Naive thymus-derived CD8-positive, alpha-beta T cell (primary cell): ENCODE measurements at places on chromosomes 12 and 14.

DNA sequence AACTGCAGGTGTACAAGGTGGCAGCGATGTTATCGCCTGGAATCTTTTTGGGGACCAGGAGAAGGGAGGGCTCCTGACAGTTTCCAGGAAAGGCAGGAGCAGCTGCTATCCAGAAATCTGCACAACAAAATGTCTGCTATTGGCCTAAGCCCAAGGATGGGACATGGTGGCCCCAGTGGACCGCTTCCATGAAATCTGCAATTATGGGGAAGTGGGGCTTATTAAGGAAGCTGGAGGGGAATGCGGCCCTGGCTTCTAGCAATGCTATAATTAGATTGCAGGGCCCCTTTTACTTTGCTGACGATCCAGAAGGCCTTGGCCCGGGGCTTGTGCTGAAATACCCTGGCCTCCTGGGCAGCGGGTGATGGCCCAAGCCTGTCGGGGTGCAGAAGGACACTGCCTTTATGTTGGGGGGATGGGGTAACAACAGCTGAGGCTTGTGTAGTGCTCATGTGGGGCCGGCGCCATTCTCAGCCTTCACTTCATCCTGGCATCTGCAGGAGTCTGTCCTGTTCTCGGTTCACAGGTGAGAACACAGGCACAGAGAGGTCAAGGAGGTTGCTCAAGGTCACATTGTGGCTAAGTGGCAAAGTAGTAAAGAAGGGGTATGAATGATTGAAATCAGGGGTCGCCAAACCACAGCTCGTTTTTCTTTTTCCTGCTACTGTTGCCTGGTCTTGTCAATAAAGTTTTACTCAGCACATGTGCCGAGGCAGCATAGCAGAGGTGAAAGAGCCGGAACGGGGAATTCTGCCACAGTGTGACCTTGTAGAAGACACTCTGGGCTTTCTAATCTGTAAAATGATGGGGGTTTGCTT lies 153.5 kb downstream of the RBM19 start:
- no peak for DNase-seq

- DNase-seq = no peak
These were observed 28.6 kb downstream of the CMKLR1 start for GRCh38 chr12:108310489-108310888.

- no peak for DNase-seq
These were observed 45.5 kb downstream of the EML1 start for GRCh38 chr14:99838639-99839134.

GRCh38 chr12:16163146-16163545 lies 114.3 kb downstream of the SLC15A5 start:
- DNase-seq = no peak

GRCh38 chr12:117733549-117733805 lies 235.3 kb downstream of the KSR2 start:
- DNase-seq = no peak

- no peak for DNase-seq
These were observed 9.3 kb downstream of the GXYLT1 start for GRCh38 chr12:42135259-42135814.

- no peak for DNase-seq
These were observed 81.4 kb upstream of the KRAS start for GRCh38 chr12:25332143-25332542.

DNA sequence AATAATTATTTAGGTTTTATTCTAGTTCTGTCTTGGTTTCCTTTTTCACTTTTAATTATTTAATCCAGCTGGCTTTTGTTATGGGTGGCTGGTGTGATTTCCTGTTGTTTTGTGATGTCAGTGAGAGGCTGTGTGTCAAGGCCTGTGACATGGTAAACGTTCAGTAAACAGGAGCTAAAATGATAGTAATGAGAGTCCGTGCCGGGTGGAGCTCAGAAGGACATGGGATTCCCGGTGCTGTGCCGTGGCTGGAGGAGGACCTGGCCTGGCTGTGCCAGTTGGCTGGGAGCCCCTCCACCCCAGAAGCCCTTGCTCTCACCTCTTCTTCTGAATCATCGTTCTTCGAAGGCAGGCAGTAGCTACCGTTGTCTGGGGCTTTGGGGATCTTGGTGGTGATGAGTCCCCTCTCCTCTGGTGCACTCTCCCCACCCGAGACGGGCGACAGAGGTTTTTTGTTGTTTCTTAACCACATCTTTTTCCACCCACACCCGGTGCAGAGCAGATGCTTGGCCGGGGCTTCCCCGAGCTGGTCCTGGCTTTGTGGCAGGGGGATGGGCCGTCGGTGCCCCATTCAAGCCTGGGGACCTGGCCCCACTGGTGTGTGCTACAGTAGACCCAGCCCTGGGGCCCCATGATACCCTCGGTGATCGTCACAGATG lies 29.1 kb downstream of the SH2B3 start:
- peak; percentile 86 for DNase-seq

GRCh38 chr14:59096303-59096702 lies 92.2 kb upstream of the DAAM1 start:
- no peak for DNase-seq

- no peak for DNase-seq
These were observed 180.9 kb upstream of the CNTN1 start for GRCh38 chr12:40511341-40511740.

DNA sequence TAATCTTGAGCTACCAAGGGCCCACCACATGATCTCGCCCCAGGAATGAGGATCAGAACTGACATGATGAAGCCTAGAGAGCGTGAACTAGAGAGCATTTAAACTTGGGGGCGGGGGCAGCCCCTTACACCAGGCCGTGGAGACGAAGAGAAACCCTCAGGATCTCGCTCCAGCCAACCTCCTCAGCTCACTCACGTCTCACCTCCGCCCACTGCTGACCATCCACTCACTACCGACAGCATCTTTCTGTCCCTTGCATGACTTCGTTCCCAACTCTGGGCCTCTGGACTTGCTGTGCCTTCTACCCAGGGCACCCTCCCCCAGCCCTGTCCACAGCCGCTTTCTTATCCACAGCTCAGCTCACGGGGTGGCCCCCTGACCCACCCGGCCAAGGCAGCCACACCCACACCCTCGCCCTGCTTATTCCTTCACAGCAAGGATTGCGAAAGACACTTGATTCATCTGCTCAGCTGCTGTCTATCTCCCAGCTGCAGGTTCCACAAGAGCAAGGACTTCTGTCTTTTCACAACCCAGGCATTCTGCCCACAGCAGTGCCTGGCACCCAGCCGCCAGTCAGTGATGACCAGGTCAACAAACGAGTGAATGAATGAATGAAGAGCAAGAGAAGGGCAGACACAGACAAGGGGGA lies 6.4 kb downstream of the STX2 start:
- no peak for DNase-seq

DNA sequence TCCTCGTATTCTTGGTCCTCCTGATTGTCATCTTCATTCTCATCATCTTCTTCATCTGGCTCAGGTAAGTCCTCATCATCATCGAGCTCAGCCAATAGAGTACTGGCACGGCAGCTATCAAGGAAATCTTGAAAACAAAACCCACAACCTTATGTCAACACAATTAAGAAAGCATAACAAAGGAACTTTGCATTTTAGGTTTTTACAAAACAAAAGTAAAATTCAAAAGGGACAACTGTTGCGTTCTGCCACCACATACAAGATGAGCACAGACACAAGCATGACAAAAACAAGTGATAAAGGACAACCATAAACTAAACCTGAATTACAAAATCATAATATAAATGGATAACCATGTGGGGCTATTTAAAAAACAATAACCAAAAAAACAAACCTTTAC lies 84.7 kb downstream of the HECTD1 start:
- DNase-seq = no peak

DNA sequence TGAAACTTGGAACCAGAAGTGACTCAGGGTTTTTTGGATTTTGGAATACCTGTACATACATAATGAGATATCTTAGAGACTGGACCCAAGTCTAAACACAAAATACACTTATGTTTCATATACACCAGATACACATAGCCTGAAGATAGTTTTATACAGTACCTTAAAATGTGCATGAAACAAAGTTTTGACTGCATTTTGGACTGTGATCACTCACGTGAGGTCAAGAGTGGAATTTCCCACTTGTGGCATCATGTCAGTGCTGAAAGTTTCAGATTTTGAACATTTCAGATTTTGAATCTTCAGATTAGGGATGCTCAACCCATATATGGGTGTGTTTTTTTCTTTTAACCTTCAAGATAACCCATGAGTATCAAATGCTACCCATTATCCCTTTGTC lies 6.6 kb downstream of the SBNO1 start:
- no peak for DNase-seq

DNA sequence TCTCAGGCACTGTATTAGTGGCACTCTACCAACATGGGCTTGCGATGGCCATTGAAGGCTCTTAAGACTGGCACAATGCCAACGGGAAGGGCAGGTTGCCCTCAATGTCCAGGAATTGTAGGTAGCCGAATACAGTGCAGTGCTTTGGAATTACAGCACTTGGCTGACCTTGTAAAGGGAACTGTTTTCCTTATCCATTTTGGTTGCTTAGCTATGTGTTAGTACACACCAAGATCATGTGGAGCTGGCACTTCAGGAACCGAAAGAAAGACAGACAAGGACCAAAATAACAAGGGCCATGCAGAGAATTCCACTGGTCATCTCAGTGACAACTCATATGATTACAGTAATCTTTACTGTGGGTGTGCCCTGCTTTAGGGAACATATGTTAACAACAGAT lies 72.7 kb downstream of the DYRK2 start:
- no peak for DNase-seq

- DNase-seq = no peak
These were observed 29.0 kb downstream of the TESC start for GRCh38 chr12:117069926-117070900.

- no peak for DNase-seq
These were observed at the start of gene JPH4 for GRCh38 chr14:23578560-23579310. Gene JPH4 (minus strand): TSS chr14:23578790. CDS start chr14:23577453, 1,337 bp downstream.

DNA sequence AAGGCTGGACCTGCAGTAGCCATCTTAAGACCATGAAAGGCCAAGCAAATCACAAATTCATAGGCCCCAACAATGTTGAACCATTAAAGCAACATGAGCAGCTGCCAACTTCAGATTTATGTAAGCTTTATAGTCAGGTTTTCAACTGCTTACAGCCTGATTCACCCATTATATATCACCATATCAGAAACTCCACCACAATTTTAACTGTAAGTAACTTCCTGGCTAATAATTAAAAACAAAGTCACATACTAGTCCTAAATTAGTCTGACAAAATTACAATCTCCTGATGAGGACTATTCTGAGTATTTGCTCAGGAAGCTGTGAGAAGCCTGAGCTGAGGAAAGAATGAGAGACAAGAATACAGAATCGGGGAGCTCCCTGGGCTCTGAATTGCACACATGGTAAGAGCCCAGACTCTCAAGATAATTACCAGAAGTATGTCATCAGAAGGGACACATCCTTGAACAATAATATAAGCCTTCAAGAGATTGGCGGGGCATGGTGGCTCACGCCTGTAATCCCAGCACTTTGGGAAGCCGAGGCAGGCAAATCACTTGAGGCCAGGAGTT lies 55.1 kb downstream of the NUMB start:
- DNase-seq = no peak

GRCh38 chr14:35398071-35398584 lies 6.4 kb downstream of the NFKBIA start:
- no peak for DNase-seq

GRCh38 chr12:68998041-68998440 lies 65.1 kb upstream of the CPM start:
- DNase-seq = no peak

DNA sequence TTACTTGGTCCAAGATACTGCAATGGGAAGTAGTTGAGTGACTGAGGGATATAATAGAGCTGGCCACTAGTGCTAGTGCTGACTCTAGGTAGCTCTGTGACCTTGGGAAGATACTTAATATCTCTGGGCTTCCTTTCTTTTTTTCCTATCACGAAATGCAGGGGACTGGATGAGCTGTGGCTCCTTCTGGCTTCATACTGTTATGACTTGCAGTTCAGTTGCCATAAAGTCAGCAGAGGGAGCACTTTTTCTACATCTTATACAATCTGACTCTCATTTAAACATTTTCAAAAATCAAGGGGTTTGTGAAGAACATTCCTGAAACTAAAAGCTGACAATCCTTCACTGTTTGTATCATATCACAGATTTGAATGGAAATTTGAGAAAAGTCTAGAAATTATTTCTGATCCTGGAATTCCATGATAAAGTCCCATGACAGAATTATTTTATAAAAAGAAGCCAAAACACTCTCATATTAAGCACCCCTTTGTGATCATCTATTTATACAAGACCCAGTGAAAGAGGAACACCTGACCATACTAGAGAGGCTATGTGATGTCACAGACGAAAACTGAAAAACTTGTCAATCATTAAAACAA lies 5.3 kb downstream of the BHLHE41 start:
- DNase-seq = no peak

DNA sequence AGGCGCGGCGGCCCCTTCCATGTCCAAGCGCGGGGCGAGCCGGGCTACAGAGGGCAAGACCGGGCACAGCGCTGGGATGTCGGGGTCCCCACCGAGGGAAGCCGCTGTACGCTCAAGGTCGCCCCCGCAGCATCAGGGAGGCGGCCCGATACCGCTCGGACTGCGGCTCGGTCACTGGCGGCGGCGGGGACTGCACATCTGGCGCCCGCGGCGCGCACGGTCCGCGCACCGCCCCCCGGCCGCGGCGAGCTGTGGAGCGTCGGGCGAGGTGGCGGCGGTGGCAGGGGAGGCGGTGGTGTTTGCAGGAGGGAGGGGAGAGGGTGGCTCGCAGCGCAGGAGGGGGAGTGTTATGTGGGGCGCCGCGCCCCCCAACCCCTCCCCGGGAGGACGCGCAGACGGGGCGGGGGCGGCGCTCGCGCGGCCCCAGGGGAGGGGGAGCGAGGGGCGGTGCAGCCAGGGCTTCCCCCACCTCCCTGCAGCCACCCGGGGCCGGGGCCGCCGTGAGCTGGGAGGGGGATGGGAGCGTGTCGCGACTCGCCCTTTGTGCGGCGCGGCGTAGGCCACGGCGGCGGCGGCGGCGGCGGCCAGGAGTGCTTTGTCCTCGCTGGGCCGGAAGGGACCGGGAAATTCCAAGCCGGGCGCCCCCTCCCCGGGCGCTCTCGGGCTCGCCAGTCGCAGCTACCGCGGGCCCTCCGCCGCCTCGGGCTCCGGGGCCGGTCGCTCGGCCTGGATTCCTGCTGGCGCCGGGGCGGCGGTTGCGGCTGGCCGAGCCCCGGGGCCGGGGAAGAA lies at the start of gene NUAK1:
NUAK1 (minus strand) TSS at position 322 of the 789 bp plus-strand sequence; CDS start at position 21, 301 bp downstream.
- no peak for DNase-seq

GRCh38 chr12:42021469-42021868 lies 123.2 kb downstream of the GXYLT1 start:
- no peak for DNase-seq

GRCh38 chr14:24364841-24365240 lies 3.1 kb upstream of the NFATC4 start:
- no peak for DNase-seq
